ENCODE measurements at places on chromosomes 7 and 10. TPM values are rescaled to one million over a fixed set of nuclear protein-coding genes. Genes with fewer than 3 reads are reported as not detected.

Gene ANXA8L1
- not detected for total RNA-seq

Gene ARHGAP22
- total RNA-seq, result 1.9 TPM

Gene CH25H
- total RNA-seq, result 10.0 TPM

DNA sequence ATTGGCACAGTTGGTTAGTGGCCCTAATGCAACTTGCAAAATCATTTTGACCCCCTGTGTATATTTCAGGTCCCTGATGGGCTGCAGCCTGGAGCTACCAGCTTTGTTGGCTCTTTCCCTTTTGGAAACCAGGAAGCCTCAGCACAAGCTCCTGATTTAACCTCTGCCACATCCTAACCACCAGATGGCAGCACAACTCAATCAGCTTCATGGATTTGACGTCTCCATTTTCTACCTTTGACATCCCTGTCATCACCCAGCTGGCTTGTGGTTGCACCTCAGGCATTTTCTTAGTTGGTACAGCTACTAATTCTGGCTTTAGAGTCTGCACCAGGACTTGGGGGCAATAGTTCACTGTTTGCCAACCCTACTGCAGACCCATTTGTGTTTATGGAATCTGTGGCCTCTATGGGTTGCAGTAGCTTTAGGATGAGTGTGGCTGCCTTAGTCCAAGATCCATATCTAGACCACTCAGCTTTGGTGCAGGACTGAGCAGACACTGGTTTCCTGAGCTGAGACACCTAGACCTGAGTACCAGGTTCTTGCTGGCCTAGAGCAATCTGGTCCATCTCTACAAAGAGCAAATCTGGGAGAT is 456.2 kb downstream of the REEP3 start:
- H3K27ac ChIP-seq, result no peak overlapping the region
- H3K4me1 ChIP-seq, result peaks cover 6% of the 10 kb centered on the region
- peak; percentile 60 for DNase-seq
- peaks cover 15% of the 10 kb centered on the region for H3K27me3 ChIP-seq

DNA sequence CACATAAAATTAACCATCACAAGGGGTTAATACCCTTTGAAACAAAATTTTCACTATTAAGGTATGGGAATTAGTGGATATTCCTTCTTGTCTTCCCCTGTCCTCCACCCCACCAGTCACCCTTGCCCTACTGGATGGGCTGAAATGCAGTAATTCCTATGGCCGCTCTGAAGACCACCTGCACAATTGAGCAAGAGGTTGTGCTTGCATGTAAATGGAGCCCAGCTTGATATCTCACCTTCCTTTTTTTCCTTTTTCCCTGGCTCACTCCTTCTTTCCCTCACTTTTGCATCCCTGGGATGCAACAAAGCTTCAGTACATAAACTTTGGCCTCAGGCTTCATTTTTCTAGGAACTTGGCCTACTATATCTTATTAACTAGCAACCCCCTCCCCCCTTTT is 184.6 kb downstream of the SNX10 start:
- no peaks in the 10 kb centered on the region for H3K4me1 ChIP-seq
- DNase-seq, result no peak
- no peak overlapping the region for H3K27ac ChIP-seq

DNA sequence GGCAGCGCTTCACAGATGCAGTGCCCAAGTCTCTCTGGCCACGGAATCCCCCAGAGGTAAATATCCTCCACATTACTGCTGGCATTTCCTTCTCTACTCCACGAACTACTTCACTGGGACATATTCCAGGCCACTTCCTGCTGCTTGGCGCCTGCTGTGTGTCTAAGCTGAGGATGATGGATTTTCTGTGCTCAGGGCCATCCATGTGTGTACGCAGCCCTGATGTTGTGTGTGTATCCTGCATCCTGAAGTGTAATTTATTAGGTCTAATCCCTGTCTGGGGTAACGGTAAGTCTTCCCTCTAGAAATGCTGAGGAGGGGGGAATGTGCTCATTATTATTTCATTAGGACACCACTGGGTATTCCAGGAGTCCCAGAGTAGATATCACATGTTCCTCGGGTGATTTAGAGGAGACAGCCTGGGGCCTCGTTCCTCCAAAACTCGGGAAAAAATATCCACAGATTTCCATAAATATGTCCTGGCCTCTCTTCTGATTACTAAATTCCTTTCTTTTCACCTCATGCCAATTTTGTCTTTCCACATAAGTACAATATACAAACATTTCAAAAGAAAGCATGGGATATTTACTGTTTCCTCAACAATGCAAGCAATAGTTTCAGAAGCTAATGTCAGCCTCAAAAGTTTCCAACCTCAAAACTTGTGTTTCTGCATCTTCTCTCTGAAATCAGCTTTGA is 25.5 kb upstream of the HABP2 start:
- H3K4me1 ChIP-seq, result peaks cover 10% of the 10 kb centered on the region
- no peak overlapping the region for H3K4me3 ChIP-seq

DNA sequence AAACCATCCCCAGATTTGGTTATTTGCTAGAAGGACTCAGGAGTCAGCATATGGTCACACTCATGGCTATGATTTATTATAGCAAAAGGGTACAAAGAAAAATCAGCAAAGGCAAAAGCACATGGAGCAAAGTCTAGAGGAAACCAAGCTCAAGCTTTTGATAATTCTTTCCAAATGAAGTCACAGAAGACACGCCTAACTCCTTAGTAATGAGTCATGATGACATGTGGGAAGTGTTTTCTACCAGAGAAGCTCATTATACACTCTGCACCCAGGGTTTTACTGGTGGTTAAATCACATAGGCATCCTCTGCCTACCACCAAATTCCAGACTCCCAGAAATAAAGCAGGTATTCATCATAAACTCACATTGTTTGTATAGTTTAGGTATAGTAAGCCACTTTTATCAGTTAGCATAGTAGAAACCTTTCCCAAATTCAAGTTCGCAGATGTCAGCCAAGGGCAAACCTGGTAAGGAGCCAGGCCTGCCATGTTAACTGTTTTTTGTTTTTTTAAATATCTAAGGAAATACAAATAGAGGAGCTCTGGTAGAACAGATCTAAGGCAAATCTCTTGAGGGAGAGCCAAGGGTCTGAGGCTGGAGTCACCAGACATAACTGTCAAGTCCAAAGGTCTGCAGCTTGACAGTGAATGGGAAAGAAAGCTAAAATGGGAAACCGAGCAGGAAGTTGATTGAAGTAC is 15.4 kb upstream of the HIBADH start:
- H3K36me3 ChIP-seq, result no peaks in the 10 kb centered on the region
- no peak overlapping the region for H3K27ac ChIP-seq
- no peaks in the 10 kb centered on the region for H3K4me1 ChIP-seq

- peaks cover 5% of the 10 kb centered on the region for H3K4me1 ChIP-seq
- H3K4me3 ChIP-seq, result no peak overlapping the region
- DNase-seq, result no peak
- no peaks in the 10 kb centered on the region for H3K36me3 ChIP-seq
- no peaks in the 10 kb centered on the region for H3K27me3 ChIP-seq
- H3K27ac ChIP-seq, result peak overlapping the region; percentile 91
These were observed 40.9 kb downstream of the NSUN6 start for GRCh38 chr10:18610517-18610916.

DNA sequence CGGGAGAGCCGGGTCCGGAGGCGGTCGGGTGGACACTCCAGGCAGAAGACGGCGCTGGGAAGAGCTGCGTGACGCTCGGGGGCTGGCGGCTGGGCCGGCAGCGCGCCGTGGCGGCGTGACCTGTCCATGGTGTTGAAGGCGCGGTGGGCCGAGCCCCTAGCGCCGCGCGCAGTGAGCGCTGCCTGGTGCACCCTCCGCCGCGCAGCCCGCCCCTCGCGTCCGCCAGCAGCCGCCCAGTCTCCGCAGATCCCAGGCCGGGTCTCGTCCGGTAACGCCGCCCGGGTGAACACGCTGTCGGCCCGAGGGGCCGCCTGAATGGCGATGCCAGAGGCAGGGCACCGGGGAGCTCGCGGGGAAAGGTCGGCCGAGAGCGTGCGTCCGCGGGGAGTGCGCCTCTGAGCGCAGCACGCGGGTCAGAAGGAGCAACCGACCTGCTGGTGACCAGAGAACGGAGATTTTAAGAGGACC is 657 bp upstream of the TMEM178B start:
- peak overlapping the region; percentile 80 for H3K4me3 ChIP-seq
- H3K4me1 ChIP-seq, result peaks cover 12% of the 10 kb centered on the region
- peaks cover 6% of the 10 kb centered on the region for H3K27me3 ChIP-seq
- peak; percentile 78 for DNase-seq
- H3K36me3 ChIP-seq, result no peaks in the 10 kb centered on the region

DNA sequence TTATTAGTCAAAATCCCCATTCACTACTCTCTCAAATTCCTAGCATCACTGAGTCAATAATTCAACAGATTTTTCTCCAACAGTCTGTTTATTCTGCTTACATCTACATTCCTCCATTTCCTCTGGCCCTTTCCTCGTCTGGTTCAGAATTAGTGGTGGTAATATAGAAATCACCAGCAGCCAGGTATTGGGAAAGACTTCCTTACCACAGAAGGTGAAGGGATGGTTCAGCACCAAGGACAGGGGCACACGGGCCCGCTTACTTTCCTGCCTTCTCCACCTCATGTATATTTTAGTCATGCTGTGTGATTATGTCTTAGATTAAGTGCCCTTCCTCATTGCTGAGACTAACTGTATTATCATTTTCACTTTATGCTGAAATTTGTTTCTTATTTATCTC is 70.4 kb upstream of the APBB1IP start:
- H3K4me3 ChIP-seq, result no peak overlapping the region
- no peak overlapping the region for H3K27ac ChIP-seq
- no peaks in the 10 kb centered on the region for H3K36me3 ChIP-seq
- H3K4me1 ChIP-seq, result no peaks in the 10 kb centered on the region

GRCh38 chr10:80661526-80661925 is 123.8 kb downstream of the SH2D4B start:
- H3K4me1 ChIP-seq, result peaks cover 9% of the 10 kb centered on the region
- no peak for DNase-seq
- H3K27ac ChIP-seq, result no peak overlapping the region
- no peaks in the 10 kb centered on the region for H3K36me3 ChIP-seq
- no peak overlapping the region for H3K4me3 ChIP-seq

GRCh38 chr7:150458235-150458634 is 7.8 kb downstream of the GIMAP8 start:
- no peak for DNase-seq
- no peak overlapping the region for H3K27ac ChIP-seq
- H3K27me3 ChIP-seq, result peaks cover 5% of the 10 kb centered on the region
- peak overlapping the region; percentile 76 for H3K4me3 ChIP-seq
- H3K4me1 ChIP-seq, result peaks cover 45% of the 10 kb centered on the region

Data from endothelial cell (in vitro differentiated cells).